Stimulated activated CD4-positive, alpha-beta T cell treated with anti-CD3 and anti-CD28 coated beads, Interleukin-1b, Interleukin-23, amount 100 ng/mL, for 1 hour (primary cell): ENCODE measurements at places on chromosomes 16 and 17.
A peak's percentile ranks its signal among the peaks of the same experiment; 100 is the strongest.

GRCh38 chr17:74196541-74197317 is 6.7 kb upstream of the RPL38 start:
- no peak for DNase-seq

DNA sequence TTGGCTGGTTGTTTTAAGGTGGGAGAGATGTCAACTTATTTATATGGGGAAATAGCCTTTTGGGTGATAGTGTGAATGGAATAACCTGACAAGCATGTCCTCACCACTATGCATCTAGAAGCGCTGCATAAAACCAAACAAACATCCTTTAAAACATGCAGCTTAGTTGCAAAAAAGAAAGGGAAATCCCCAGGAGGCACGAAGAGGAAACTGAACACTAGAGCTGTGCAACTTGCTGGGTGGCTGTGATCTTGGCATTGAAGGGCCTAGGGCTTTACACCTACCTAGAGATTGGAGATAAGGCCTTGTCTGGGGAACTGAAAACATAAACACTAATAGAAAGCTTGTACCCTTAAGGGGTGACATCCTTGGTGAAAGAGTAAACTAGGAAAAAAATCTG is 7.3 kb downstream of the C16orf54 start:
- DNase-seq = no peak

- no peak for DNase-seq
Measured at GRCh38 chr17:76079956-76080767, 1.2 kb downstream of the ZACN start.

DNA sequence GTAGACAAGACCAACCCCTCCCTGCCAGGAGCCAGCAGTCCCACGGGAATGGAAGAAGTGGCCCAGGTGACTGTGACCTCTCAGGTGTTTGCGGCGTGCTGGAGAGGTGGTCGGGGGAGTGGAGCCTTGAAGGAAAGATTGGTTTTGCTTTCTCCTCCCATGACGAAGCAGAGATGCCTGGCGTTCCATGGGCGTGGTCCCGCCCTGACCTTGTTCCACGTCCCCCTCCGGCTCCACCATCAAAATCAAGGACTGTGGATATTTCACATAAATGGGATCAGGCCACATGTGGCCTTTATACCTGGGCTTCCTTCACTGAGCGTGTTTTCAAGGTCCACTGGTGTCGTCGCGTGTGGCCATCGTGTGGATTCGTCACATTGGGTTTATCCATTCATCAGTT is 270.6 kb upstream of the TNRC6C start:
- DNase-seq = no peak

GRCh38 chr16:4358831-4359561 is 7.9 kb upstream of the PAM16 start:
- peak; percentile 56 for DNase-seq

GRCh38 chr16:2778630-2778958 is 1.5 kb upstream of the ELOB start:
- no peak for DNase-seq

DNA sequence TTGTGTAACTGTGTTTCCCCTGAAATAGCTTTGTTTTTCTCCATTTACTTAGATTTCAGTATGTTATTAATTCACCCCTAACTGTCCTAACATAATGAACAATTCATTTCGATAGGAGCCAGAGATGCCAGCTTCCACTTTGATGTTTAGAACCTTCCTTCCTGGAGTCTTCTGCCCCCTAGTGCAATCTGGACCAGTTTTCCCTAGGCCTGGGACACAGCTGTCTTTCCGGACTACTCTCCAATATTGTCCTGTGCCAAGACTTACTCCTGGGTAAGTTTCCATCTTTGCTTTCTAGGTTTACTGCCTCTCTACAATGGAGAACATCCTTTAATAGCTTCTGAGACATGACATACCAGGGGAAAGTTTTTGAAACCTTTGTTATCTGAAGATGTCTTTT is 12.8 kb downstream of the RECQL5 start:
- no peak for DNase-seq

- no peak for DNase-seq
Measured at GRCh38 chr16:931626-932500, 38.9 kb downstream of the LMF1 start.

DNA sequence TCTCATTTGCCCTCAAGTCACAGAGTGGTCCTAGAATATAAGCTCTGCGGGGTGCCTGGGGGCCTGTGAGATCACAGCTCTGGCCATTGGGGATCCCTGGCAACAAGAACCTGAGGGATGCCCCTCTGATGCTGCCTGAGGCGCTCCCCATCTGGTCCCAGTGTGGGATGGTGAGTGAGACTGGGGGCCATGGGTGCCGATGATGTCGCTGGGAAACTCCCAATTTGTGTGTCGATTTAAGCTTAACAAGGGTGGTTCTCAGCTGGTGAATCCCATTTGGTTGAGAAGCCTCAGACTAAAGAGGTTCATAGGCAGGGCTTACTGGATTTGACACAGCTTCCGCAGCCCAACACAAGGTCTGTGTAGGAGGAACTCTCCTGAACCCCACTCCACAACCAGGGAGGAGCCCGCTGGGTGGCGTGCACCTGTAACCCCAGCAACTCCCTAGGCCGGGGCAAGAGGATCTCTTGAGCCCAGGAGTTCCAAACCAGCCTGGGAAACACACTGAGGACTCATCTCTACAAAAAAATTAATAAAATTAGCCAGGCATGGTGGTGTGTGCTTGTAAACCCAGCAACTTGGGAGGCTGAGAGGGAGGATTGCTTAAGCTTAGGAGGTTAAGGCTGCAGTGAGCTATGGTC is 63.7 kb upstream of the SIAH1 start:
- no peak for DNase-seq

DNA sequence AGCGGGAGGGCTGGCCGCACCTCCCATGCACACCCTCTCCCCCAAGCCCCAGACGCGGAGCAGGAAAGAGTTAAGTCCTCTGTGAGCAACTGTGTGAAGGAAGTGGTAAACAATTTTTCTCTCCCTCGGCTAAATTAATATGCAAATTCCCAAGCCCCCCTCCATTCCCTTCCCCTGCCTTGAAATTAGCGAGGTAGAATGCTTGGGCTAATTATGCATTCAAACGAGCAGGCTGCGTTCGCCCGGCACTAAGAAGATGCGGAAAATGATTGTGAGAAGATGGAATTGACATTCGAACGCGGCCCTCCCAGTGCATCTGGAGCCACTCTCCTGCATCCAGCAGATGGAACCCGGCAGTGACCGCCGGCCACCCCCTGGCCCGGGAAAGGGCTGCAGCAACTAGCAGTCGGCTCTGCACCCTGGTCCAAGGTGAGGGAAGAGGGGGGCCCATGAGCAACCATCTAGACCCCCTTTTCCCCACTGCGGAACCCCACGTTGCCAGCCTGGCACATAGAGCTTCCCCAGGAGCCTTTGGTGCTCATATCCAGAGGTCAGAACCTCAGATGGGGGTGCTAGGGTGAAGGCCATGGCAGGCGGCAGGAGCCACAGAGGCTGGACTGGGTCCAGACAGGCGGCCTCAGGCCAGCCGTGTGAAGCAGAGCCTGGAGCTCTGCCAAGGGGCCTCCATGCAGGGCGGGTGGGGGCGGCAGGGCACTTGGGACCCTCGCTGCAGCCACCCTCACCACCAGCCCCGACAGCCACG is 49.1 kb upstream of the ACSF3 start:
- no peak for DNase-seq

GRCh38 chr17:40602445-40603443 is 37.5 kb upstream of the CCR7 start:
- no peak for DNase-seq

DNA sequence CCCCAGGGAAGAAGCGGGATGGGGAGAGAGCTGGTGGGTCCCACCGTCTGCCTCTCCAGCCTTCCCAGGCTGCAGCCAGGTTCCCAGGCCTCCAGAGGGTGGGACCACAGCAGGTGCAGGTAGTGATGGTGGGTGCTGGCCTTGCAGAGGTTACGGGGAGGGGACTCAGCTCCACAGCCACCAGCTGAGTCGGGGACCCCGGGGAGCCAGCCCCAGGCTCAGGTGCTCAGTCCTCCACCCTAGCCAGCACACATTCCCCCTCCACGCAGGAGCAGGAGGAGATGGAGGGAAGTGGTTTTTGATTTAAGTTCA is 5.0 kb downstream of the TP53I13 start:
- DNase-seq = no peak

GRCh38 chr17:74117087-74117698 is 86.3 kb upstream of the RPL38 start:
- no peak for DNase-seq

- DNase-seq = no peak
Measured at GRCh38 chr17:82385559-82386254, 14.1 kb downstream of the UTS2R start.

DNA sequence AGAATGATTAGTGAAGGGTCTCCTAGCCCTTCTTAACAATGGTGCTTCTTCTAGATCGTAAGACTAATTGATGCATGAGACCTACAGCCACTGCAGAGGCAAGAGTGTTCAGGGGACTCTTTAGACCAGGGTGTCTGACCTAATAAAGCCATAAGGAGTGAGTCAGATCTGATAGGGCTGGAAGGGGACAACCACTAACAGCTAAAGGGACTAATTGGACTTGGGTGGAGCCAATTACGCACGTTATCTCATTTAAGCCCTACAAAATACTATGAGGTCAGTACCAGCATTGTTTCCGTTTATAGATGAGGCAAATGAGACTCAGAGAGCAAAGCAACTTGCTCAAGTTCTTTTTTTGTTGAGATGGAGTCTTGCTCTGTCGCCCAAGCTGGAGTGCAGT is 14.5 kb upstream of the RNF222 start:
- DNase-seq = no peak

- no peak for DNase-seq
Measured at GRCh38 chr17:66929591-66929990, 34.9 kb upstream of the CACNG4 start.

DNA sequence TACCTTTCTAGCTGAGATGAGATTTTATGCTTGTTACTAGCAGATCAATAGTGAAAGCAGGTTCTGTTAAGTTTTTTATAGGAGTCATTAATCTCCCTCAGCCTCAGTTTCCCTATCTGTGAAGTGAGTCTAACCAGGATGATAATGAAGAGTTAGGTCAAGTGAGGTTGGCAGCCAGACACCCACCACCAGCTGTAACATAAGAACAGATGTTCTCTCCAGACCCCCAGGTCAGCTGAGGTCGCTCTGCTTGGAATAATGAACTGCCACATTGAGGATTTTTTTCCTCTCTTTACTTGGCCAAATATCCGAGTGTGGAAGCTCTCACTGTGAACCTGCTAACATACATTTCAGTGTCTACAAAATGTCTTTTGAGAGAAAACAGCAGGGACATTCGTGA is 389.6 kb downstream of the WWOX start:
- DNase-seq = no peak

DNA sequence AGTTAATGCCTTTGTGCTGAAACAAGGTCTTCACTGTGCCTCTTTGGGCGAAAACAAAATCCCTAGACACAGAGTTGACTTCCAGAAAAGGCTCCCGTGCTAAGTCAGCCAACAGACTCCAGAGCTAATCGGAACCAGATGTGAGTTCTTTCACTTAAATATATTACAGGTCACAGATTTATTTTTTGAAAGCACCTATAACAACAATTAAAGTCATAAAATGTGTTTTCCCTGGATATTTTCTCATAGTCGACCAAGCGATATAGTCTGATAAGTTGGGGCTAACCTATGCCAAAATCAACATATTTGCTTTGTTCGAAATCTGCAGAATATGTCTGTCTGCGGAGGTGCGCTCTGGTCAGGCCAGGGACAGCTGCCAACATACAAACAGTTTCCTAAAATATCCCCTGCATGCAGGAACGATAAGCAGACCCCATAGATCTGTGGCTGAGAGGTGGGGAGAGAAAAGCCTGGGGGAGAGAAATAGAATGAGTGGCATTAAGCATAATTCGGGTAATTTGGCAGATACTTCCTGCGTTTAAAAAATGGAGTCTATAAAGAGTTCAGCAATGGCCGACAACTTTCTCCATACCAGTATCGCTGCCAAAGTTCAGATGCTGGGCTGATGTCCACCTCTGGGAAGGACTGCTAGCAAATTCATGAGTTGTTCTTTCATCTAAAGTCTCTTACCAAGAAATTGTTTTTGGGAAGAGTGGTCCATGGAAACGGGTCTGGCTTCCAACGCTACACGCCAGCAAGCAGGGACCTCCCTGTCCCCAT is 50.8 kb upstream of the MYH10 start:
- DNase-seq = no peak

DNA sequence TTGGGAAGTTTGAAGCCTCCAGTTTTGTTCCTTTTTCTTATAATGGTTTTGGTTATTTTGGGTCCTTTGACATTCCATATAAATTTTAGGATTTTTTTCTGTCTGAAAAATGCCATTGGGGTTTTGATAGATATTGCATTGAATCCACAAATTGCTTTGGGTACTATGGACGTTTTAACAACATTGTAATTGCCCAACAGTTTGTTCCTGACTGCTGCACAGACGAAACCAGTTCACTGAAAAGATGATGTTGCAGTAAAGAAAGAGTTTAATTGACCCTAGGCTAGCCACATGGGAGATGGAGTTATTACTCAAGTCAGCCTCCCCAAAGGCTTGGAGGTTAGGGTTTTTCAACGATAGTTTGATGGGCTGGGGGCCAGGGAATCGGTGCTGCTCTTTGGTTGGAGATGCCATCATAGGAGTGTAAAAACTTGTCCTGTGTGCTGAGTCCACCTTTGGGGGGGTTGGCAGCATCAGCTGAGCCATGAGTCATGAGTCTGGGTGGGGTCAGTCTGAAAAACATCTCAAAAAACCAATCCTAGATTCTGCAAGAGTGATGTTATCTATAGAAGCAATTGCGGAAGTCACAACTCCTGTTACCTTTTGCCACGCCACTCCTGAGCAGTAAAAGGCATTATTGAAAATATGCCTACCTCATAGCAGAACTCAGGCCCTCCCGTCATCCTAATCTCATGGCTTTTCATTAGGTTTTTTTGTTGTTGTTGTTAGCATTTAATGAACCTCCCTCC is 2.7 kb upstream of the PRSS41 start:
- DNase-seq = no peak

GRCh38 chr17:78114831-78115723 is 13.5 kb downstream of the TMC6 start:
- no peak for DNase-seq

DNA sequence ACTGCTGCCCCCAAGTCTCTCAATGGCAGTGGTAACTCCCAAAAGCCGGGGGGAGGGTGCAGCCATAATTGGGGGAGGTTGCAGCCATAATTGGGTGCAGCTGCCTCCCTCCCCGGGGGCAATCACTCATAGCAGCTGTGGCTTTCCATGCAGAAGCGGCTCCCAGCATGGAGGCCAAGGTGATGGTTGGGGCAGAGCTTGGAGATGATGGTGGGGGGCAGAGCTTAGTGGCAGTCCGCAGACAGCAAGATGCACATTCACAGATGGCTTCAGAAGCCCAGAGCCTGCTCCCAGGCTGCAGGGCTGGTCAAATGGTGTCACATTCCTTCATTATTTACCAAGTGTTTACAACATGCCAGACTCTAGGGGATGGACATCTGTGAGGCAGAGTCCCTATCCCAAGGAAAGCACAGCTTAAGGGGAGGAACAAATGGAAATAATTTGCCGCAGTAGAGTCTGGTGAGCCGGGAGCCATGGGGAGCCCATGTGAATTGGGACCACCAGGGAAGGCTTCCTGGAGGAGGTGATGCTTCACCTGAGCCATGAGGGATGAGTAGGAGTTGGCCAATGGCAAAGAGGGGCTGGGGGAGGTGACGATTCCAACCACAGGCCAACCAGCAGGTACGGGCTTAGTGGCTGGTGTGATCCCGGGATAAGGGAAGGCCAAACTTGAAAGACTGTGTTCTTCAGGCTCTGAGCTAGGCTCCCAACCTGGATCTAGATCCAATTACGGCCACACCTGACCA is 8.1 kb downstream of the DOC2B start:
- no peak for DNase-seq
